Stimulated activated CD4-positive, alpha-beta T cell treated with anti-CD3 and anti-CD28 coated beads, Interleukin-15, amount 100 ng/mL, for 48 hours (primary cell): ENCODE measurements at places on chromosomes 7 and 10.

DNA sequence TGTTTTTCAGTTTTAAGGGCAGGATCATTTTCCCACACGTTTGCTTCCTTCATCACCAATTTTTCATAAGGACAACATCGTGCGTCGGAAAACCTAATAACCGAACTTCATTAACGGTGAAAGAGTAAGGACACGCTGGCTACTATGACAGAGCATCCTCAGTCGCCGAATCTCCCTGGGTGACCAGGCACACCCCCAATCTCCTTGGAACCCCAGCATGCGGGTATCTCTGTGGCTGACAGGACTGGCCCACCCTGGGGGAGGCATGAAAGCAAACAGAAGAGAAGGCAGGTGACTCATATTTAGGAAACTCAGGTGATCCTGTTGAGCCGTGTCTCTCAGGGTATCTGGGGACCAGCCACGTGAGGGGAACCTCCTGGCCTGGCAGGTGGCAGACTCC is 134.2 kb downstream of the DIP2C start:
- no peak for DNase-seq

DNA sequence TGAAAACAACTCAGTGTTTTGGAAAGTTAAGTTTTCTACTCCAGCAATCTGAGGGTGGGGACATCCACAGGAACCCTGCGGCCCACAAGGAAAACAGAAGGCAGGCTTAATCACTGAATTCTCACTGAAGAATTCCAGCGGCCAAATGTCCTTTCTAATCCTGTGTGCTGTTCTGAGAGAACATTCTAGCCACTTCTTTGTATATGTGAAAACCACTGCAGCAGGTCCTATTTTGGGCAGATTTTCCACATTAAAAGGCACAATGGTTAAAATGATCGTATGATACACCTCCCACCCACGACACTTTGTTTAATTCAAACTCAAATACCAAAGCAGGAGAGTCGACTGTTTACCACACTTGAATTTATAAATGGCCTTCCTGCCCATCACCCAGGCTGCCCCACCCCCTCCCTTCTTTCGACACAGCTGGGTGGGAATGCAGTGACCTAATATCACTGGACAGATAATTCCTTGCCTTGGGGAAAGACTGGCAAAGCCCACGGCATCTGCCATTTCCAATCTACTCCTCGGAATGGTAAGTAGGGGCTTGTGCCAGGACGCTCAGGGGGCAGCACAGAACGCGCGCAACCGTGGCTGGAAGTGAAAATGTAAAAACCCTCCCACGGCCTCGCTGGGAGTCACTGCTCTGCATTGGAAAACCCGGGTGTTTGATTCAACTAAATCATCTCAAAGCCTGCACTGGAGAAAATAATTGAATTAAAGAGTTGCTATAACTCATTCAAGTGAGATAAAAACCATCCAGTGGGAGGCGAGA is 67.0 kb downstream of the CTBP2 start:
- no peak for DNase-seq

DNA sequence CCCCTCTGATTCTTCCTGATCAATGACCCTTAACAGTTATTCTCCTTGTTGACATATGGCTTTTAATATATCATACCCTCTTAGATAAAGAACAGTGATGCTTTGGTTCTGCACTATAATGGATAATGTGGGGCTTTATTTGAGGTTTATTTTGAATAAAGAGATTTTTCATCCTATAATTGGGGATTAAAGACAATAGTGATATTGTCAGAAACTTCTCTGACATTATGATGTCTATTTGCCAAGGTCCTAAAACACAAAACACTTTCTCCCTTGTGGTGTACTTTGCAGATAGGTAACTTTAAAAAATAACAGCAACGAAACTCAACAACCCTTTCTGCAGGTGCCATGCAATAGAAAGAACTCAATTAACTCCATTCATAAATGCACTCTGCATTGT is 243.6 kb upstream of the RHOBTB1 start:
- DNase-seq = no peak

DNA sequence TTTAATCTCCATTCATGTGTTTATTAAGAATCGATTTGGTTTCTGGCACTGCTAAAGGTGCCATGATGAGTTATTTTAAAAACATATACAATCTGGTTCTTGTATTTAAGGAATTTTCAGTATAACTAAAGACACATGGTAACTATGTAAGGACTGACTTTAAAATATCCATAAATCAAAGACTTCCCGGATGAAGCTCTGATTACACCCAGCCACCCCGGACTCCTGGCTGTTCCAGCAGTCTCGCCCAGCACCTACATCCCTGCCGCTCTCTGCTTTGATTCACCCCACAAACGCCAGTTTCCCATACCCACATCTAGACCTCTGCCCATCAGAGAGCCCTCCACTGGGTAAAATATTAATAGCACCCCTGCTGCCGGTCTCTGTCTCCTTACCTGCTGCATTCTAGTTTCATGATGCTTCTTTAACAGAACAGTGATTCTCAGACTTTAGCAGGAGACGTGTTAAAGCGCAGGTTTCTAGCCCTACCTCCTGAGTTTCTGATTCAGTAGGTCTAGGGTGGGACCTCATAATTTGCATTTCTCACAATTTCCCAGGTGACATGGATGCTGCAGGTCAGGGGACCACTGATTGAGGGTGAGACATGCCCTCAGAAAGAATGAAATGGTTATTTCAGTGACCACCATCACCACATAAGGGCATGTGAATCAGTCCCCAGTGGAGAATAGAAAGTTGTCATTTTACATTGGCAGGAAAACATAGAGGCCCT is 185.7 kb downstream of the KIAA1217 start:
- no peak for DNase-seq

GRCh38 chr7:117019786-117020590 is 66.7 kb downstream of the ST7 start:
- no peak for DNase-seq
